ENCODE measurements at places on chromosomes 6 and 20. TPM values are rescaled to one million over a fixed set of nuclear protein-coding genes. Genes with fewer than 3 reads are reported as not detected.

Gene SYCP2L
- 7.9 TPM for polyA plus RNA-seq

Gene WFDC12
- polyA plus RNA-seq = not detected

Gene C4B
- 22.3 TPM for polyA plus RNA-seq

Gene PLA2G7
- polyA plus RNA-seq = 2.6 TPM

Gene TNFRSF21
- polyA plus RNA-seq = 29.9 TPM

Gene HLA-DOB
- polyA plus RNA-seq = 0.32 TPM

Gene C4A
- polyA plus RNA-seq = 17.0 TPM

Gene GABRR1
- 1.2 TPM for polyA plus RNA-seq

Gene SYS1
- 31.9 TPM for polyA plus RNA-seq

Gene ADGRF1
- polyA plus RNA-seq = 52.7 TPM

Measured in left kidney (tissue), 8 donors.